ENCODE measurements at places on chromosomes 2 and 18.

DNA sequence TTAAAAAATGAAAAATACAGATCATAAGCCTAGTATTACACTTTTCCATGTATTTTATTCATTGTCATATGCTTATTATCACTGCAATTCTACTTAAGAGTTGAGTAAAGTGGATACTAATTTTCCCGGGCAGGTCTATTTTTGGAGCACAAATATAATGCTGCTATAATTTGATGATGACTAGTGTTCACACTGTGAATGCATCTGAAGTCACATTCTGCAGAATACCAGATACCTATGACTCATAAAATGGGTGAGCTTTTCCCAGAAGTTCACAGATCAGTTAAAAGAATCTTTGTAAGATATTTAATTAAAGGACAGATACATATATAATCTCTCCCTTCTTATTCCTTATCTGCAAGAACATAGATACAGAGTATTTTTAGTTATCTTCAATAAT, 79.8 kb upstream of the MC4R start:
- no peak for DNase-seq

- no peak for DNase-seq
Observed at GRCh38 chr2:25711675-25712354, 38.4 kb upstream of the DTNB start.

DNA sequence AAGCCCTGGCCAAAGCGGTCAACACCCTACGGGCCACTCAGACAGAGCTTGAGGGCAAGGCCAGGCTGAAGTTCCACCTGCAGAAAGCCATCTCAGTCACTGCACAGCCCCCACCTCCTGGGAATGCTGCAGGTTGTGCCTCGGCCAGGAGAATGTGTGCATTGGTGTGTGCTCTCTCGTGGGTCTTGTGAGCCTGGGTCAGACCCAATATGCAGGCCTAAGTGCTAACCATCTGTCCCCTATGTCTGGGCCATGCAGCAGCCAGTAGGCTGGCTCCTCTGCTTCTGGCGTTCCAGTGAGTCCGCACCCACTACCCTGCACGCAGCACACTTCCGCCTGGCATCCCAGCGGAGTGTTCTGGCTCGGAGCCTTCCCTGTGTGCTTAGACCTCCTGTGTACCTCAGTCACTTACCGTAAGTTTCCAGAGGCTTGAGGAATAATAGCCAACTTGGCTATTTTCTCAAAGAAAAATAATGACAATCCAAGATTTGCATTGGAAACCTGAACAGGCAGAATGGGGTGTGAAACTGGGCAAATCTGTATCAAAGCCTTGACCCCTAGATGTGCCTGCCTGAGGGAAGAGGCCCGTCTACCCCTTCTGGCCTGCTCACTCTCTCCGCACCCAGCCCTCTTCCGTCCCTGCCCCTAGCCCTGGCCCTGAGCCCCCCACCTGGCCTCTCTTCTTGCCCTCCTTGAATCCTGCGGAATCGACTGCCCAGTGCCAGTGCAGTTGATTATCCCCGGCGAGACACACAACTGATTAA, 7.2 kb downstream of the SIX3 start:
- DNase-seq, result no peak

DNA sequence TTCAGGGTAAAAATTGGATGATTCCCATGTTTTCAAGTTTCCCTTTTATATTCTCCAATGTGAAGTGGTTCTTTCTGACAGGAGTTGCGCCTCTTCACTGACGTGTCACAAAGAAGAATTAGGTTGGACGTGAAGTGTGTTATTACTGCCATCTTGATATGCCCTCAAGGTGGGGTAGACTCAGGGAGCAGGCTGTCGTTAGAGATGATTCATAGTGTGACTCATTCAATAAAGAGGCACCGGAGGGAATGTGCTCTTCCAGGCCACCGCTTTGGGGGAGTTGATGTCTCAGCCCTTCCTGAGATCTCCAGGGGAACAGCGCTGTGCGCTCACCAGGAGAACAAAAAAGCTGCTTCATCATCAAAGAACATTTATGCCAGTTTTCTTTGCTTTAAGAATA, 3.6 kb upstream of the DGKD start:
- DNase-seq, result no peak

DNA sequence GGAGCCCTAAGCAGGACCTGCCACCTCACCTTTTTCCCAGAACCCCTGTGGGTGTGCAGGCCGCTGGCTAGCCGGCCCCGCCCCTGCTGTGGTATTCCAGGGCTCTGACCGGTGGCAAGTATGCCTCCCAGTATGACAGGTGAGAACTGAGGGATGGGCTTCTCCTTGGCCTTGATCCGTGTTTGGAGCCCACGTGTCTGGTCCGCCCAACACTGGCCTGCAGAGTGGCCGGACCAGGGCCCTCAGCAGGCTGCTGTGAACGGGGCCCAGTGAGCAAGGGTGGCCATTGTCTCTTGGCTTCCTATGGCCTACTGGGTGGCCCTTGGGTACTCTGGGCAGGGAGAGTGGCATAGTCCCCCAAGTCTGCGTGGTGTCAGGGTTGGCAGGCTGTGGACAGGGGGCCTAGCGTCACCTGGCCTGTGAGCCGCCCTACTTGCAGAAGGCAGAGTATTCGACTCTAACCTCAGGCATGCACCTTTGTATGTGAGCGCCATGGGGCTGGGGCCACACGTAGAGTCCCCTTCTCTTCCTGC, 1.8 kb downstream of the RNPEPL1 start:
- no peak for DNase-seq

GRCh38 chr2:48473271-48473670, 56.7 kb upstream of the STON1 start:
- DNase-seq, result no peak

- DNase-seq, result no peak
Observed at GRCh38 chr18:36354989-36355388, 57.5 kb downstream of the FHOD3 start.

- DNase-seq, result no peak
Observed at GRCh38 chr2:59366288-59366687, 1125.2 kb upstream of the FANCL start.

DNA sequence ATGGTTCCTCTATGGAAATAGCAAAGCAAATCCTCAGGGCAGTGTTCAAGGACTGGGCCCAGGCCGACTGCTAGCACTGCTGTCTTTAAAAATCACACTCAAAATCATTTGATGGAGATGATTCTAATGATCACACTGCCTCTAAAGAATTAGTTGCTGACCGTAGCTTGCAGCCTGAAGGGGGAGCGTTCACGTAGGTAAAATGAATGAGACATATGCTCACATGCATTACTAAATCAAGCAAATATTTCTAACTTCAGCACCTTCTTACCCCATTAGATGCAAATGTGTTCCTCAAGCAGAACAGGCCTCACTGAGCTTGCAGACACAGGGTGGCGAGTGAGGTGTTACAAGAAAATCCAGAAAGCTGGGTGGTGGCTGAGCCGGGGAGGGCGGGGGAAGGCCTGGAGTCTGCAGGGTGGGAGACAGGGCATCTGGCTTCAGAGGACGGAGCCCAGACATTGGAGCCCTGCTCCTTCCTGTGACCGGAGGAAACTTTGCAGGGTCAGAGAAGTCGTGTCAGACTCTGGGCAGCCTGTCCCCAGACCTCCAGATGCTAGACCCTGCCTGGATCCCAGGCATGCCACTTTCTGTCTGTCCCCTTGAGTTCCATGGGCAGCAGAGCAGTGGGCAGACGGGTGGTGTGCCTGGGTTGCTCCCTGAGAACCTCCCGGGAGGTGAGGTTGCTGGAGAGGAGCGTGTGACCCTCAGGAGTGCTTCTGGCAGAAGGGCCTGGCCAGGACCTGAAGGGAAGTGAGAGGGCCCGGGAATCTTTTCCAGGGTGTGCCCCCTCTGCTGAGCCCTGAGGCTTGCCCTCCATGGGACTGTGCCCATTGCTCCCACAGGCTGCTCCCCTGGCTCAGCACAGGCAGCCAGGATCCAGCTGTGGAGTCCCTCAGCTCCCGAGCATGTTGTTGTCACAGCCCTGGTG, 7.1 kb upstream of the NPPC start:
- no peak for DNase-seq

- no peak for DNase-seq
Observed at GRCh38 chr2:142088058-142088568, 42.7 kb downstream of the LRP1B start.

DNA sequence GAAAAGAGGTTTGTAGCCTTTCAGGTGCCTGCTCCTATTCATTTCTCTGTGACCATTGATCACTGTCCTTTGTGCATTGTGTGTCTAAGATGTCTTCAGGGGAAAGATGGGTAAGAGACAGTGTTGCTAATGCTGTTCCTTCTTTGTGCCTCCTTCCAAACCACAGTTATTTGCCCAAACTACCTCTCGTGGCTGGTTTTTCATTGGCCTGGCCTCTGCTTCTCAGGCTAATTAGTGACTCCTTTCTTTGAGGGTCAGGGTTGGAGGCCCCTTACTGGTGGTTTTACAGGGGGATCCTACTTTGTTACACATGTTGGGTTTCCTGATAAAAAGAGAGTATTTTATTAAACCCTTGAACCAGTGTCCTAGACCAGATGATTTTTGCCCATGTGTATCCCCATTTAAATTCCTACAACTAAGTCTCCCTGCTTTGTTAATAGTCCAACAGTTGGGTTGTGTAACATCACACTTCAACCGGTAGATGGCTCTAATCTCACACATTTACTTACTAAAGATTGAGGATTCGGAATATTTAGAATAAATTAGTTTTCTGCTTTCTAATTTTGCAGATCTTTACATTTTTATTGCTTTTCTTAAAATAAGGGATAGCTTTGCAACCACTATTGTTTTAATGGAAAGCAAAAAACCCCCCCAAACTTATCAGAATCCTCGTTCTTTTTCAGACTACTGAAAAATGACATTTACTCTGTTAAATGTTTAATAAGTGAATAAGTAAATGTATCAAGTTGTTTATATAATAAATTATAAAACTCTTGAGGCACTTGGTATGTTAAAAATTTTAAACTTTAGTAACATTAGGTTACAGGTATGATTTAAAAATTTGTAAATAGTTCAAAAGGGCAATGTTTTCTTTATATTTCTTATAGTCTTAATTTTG, 2.4 kb downstream of the MARS2 start:
- no peak for DNase-seq

- DNase-seq, result no peak
Observed at GRCh38 chr18:55078303-55078932, 119.2 kb upstream of the CCDC68 start.

- DNase-seq, result no peak
Observed at GRCh38 chr2:226742347-226742746, 57.3 kb downstream of the IRS1 start.

DNA sequence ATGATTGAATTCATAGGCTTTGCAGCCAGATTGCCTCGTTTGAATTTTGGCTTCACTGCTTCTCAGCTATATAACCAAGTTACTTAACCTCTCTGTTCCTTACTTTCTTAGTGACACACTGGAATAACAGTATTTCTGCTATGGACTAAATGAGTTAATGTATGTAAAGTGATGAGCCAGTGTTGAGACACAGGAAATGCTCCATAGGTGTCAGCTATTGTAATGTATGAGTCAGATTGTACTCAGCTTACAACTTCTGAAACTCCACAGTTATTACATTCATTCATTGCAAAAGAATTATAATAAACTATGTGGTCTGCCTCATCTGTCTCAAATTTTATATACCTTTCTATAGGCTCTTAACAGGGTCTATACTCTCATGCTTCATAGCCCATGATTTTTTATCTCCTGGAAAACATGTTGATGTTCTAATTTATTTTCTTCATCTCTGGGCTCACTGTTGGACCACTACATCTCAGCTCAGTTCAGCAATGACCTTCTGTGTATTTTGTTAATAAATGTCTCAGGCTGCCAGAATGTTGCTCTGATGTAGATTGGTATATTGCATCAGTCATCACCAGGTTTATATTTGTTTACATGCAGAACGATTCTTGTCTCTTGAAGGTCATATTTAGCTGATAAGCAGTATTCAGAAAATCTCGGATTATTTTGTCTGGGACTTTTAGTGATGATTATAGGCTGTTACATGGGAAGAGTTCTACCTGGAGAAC, 76.2 kb downstream of the MAP3K20 start:
- DNase-seq, result no peak

DNA sequence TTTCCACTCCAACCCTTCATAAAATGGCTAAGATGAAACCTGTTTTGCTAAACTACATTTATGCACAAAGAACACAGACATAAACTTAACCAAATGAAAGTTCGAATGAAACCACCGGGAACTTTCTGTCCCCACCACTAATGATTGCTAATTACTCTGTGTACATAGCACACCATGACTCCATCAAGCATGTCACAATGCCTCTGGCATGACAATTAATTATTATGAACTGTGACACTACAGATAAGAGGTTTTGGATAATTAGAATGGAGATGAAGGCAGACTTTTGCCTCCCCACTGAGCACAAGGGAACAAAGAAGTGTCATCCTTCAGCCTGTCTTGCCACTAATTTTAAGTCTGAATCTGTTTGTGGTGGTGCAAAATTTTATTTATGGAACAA, 1.5 kb downstream of the DAPL1 start:
- no peak for DNase-seq

Data from stimulated activated CD8-positive, alpha-beta memory T cell treated with anti-CD3 and anti-CD28 coated beads, Interleukin-7, amount 100 ng/mL, for 24 hours (primary cell).